Omental fat pad (tissue), 4 donors: ENCODE measurements at places on chromosomes 1 and 21. TPM values are rescaled to one million over a fixed set of nuclear protein-coding genes. Genes with fewer than 3 reads are reported as not detected.

PLA2G2D gene
- not detected for total RNA-seq

FAM110D gene
- total RNA-seq, result 20.5 TPM

TNFRSF4 gene
- total RNA-seq, result 2.4 TPM

VSIG8 gene
- not detected for total RNA-seq

CACNA1E gene
- 0.44 TPM for total RNA-seq

MFAP2 gene
- 10.2 TPM for total RNA-seq

DFFA gene
- total RNA-seq, result 27.2 TPM

CPLANE2 gene
- 2.0 TPM for total RNA-seq

ZFP69B gene
- total RNA-seq, result 1.1 TPM

F13B gene
- total RNA-seq, result not detected

DISP1 gene
- 13.0 TPM for total RNA-seq

OLIG2 gene
- total RNA-seq, result not detected

VCAM1 gene
- 61.9 TPM for total RNA-seq

CFAP74 gene
- not detected for total RNA-seq

MYOG gene
- total RNA-seq, result not detected

HOOK1 gene
- total RNA-seq, result 0.94 TPM

NCF2 gene
- total RNA-seq, result 34.9 TPM

PINK1 gene
- 132 TPM for total RNA-seq

AKNAD1 gene
- 0.84 TPM for total RNA-seq

ARHGEF11 gene
- 34.0 TPM for total RNA-seq

FH gene
- 37.1 TPM for total RNA-seq

HSD3B1 gene
- total RNA-seq, result not detected

LDLRAD1 gene
- not detected for total RNA-seq

COL16A1 gene
- total RNA-seq, result 17.4 TPM
